ENCODE measurements at places on chromosomes 1 and 21.
A peak's percentile ranks its signal among the peaks of the same experiment; 100 is the strongest.

DNA sequence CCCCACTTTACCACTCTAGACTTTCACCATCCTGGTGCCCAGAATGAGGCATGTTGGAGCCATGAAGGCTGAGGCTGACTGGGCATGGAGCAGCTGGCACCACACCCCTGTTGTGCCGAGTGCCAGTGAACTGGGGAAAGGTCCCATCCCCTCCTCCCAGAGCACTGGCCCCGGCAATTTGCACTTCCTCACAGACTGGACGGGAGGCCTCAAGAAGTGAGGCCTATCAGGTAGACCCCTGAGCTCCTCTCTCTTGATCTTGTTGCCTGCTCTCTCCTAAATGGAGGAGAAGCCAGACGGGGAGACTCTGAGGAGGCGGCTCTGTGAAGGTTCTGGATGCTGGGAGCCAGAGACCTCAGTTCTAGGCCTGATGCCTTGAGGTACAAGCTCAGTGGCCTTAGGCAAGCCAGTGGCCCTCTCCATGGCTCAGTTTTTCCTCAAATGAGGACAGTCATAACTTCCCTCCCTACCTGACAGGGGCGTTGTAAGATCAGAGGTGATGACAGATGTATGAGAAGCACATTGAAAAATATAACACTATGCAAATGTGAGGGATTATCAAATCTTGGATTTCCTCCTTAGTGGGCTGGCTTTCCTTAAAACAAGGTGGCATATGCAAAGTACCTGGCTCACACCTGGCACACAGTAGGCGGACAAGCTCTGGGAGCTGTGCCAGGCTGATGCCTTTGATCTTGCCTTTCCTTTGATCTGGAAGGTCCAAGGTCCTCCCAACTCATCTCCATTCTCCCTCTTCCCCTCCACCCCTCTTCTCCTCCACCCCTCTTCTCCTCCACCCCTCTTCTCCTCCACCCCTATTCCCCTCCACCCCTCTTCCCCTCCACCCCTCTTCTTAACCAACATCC lies 6.7 kb downstream of the GRHL3 start:
- H3K4me1 ChIP-seq: peaks cover 27% of the 10 kb centered on the region
- H3K4me3 ChIP-seq: no peak overlapping the region
- no peak overlapping the region for H3K27ac ChIP-seq

- no peak for DNase-seq
- peak overlapping the region; percentile 96 for H3K27ac ChIP-seq
- H3K4me1 ChIP-seq: peaks cover 29% of the 10 kb centered on the region
- H3K36me3 ChIP-seq: peaks cover 37% of the 10 kb centered on the region
Measured at GRCh38 chr1:234605983-234606783, 3.8 kb downstream of the IRF2BP2 start.

GRCh38 chr1:246092136-246092535 lies 414.9 kb downstream of the SMYD3 start:
- no peaks in the 10 kb centered on the region for H3K36me3 ChIP-seq
- H3K4me1 ChIP-seq: no peaks in the 10 kb centered on the region
- no peaks in the 10 kb centered on the region for H3K27me3 ChIP-seq
- no peak for DNase-seq

DNA sequence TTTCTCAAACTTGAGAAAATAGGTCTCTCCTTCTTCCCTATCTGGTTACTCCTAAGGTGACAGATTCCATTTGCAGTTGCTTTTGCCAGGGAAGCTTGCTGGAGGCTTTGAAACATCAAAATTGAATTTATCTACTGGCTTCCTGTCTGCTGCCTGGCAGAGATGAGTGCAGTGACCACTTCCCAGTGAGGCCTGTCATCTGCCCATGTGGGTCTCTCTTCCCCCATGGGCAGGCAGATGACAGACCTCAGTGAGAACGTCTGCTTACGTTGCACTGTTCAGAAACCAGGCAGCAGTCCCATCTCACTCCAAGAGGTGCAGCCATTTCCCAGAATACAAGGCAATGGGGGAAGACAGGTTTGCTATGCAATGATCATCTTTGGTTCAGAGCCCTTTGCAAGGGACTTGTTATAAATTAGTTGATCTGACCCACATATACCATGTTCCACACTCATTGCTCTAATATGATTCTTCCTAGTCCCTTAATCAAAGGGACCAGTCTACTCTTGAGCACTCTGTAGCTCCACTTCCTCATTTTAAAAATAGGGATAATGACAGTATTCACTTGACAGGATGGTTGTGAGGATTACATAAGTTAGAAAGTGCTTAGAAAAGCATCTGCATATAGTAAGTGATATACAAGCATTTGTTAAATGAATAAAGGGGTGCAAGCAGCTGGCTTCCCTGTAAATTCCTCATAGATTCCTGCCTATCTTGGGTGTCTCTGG lies 10.6 kb downstream of the PGBD5 start:
- DNase-seq: no peak
- peaks cover 3% of the 10 kb centered on the region for H3K27me3 ChIP-seq
- H3K36me3 ChIP-seq: no peaks in the 10 kb centered on the region
- no peak overlapping the region for H3K27ac ChIP-seq
- no peaks in the 10 kb centered on the region for H3K4me1 ChIP-seq

DNA sequence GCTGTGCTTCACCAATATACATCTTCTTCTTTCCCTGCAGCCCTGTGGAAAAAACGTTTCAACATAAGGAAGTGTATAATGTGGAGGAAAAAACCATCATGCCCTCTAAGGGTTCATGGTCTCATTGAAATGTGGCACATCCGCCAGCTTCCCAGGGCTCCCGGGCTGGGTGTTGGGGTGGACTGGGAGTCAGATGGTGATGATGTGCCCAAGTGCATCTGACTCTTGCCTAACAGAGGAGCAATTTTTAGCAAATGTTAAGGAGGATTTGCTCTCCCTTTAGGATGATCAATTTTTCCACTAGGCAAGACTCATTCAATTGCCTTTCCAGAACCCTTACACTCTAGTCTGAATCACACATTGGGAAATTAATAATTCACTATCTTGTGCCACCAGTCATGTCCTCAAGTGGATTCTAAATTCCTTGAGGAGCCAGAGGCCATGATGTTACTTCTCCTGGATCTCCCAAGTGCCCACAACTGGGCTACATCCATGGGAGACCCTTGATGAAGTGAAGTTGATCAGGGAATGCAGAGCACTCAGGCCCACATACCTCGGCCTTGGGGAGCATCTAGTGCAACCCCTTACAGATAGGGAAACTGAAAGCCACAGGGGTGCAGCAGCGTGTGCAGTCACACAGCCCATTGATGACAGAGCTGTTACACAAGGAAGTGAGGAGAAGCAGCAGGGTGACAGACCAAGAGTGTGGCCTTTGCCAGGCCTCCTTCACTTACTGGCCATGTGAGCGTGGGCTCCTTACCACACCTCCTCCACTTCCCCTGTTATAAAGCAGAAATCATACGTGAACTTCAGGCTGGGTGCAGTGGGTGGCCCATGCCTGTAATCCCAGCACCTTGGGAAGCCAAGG lies 100.0 kb upstream of the SLC44A3 start:
- H3K27ac ChIP-seq: no peak overlapping the region
- no peaks in the 10 kb centered on the region for H3K27me3 ChIP-seq
- no peak for DNase-seq
- no peaks in the 10 kb centered on the region for H3K36me3 ChIP-seq

GRCh38 chr21:28283641-28284490 lies 708.8 kb downstream of the LTN1 start:
- H3K27ac ChIP-seq: peak overlapping the region; percentile 45
- H3K4me3 ChIP-seq: no peak overlapping the region
- DNase-seq: peak; percentile 94
- no peaks in the 10 kb centered on the region for H3K36me3 ChIP-seq
- H3K27me3 ChIP-seq: no peaks in the 10 kb centered on the region

- H3K27me3 ChIP-seq: no peaks in the 10 kb centered on the region
- no peaks in the 10 kb centered on the region for H3K36me3 ChIP-seq
- DNase-seq: peak; percentile 82
- H3K27ac ChIP-seq: peak overlapping the region; percentile 70
Measured at GRCh38 chr1:24713176-24713575, 32.1 kb upstream of the CLIC4 start.

DNA sequence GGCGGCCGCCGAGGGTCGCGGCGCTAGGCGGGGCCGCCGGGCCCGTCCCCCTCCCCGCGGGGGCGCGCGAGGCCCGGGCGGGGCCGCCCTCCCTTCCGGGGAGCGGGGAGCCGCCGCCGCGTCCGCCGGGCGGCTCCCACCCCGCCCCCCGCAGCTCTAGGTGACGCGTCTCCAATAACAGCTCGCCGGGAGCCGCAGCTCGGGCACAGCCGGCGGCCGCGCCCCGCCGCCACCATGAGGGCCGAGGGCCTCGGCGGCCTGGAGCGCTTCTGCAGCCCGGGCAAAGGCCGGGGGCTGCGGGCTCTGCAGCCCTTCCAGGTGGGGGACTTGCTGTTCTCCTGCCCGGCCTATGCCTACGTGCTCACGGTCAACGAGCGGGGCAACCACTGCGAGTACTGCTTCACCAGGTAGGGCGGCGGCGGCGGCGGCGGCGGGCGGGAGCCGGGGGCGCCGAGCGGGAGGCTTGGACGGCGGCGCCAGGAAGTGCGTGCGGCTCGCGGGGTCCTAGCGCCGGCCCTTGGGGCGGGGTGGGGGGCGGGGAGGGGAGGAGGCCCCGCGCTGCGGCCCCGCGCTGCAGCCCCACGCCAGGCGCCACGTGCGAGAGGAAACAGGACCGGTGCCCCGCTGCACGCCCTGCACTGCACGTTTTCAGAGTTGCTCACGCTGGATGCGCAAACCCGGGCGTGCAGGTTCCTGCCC lies at the start of gene SMYD2:
SMYD2 (plus strand) TSS at position 139 of the 699 bp plus-strand sequence; CDS start at position 235, 96 bp downstream.
- peak; percentile 35 for DNase-seq
- H3K4me1 ChIP-seq: peaks cover 11% of the 10 kb centered on the region
- no peaks in the 10 kb centered on the region for H3K27me3 ChIP-seq

- H3K4me3 ChIP-seq: no peak overlapping the region
- no peaks in the 10 kb centered on the region for H3K4me1 ChIP-seq
- DNase-seq: peak; percentile 48
- no peak overlapping the region for H3K27ac ChIP-seq
- H3K36me3 ChIP-seq: no peaks in the 10 kb centered on the region
Measured at GRCh38 chr1:98398649-98399048, 262.9 kb upstream of the SNX7 start.
